ENCODE measurements at places on chromosomes 7 and 10.
A peak's percentile ranks its signal among the peaks of the same experiment; 100 is the strongest.

- no peak for DNase-seq
- H3K27me3 ChIP-seq = no peaks in the 10 kb centered on the region
- H3K4me3 ChIP-seq = no peak overlapping the region
- no peak overlapping the region for H3K27ac ChIP-seq
- H3K36me3 ChIP-seq = no peaks in the 10 kb centered on the region
Measured at GRCh38 chr10:14656052-14656730, 118.5 kb downstream of the FAM107B start.

DNA sequence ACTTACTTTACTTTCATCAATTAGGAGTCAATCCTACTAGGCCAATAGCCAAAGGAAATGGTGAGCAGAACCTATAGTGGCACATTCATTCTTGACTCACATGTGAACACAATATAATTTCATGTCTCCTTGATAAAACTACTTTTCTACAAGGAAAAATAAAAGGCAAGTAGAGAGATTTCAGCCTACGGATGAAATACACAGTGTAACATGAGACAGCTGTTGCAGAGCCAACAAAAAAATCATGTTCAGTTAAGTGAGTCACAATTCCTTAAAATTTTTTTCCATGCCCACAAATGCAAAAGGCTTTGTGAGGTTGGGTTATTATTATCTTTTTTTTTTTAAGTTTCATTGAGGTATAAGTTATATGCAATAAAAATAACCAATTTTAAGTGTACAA lies 54.8 kb downstream of the GPR141 start:
- DNase-seq = no peak
- H3K27me3 ChIP-seq = no peaks in the 10 kb centered on the region
- no peaks in the 10 kb centered on the region for H3K4me1 ChIP-seq
- no peak overlapping the region for H3K27ac ChIP-seq
- no peaks in the 10 kb centered on the region for H3K36me3 ChIP-seq

DNA sequence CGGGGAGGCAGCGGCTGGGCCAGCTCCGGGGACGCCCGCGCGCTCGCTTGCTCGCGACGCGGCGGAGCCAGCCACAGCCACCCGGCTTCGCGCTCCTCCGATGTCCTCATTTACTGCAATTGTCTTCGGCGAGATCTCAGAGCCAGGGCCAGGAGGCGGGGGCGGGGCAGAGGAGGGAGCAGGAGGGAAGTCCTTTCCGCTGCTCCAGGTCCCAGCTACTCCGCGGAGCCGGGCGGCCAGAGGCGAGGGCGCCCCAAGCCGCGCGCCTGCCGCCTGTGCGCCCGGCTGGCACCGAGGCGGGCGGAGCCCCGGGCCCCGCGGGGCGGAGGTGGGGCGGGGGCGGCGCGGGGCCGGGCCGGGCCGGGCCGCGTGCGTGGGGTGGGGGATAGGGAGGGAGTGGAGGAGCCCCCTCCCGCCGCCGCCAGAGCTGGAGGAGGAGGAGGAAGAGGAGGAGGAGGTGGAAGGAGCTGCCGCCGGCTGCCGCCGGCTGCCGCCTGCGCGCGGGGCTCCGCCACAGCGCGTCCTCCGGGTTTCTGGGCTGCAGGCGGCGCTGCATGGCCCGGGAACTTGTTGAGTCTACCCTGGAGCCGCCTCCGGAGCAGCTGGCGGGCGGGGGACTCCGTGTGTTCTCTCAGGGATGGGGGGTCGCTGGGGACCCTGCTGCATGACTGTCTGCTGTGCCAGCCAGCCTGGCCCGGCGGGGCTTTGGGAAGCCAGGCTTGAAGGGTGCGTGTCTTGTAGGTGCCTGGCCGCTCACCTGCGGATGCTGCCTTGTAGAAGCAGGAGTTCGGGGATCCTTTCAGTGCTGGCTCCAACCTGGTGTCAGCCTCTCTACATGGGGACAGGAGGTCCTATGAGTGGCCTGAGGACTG lies at the start of gene INSYN2A:
TSS of gene INSYN2A (minus strand) at position 310 of the 872 bp plus-strand sequence. CDS start 20,196 bp downstream, outside the sequence.
- no peak for DNase-seq
- peaks cover 12% of the 10 kb centered on the region for H3K27me3 ChIP-seq
- no peak within 1 kb of the TSS for H3K27ac ChIP-seq
- H3K36me3 ChIP-seq = no peaks in the 10 kb centered on the region
- H3K4me3 ChIP-seq = peak within 1 kb of the TSS; percentile 41
- peaks cover 4% of the 10 kb centered on the region for H3K4me1 ChIP-seq

DNA sequence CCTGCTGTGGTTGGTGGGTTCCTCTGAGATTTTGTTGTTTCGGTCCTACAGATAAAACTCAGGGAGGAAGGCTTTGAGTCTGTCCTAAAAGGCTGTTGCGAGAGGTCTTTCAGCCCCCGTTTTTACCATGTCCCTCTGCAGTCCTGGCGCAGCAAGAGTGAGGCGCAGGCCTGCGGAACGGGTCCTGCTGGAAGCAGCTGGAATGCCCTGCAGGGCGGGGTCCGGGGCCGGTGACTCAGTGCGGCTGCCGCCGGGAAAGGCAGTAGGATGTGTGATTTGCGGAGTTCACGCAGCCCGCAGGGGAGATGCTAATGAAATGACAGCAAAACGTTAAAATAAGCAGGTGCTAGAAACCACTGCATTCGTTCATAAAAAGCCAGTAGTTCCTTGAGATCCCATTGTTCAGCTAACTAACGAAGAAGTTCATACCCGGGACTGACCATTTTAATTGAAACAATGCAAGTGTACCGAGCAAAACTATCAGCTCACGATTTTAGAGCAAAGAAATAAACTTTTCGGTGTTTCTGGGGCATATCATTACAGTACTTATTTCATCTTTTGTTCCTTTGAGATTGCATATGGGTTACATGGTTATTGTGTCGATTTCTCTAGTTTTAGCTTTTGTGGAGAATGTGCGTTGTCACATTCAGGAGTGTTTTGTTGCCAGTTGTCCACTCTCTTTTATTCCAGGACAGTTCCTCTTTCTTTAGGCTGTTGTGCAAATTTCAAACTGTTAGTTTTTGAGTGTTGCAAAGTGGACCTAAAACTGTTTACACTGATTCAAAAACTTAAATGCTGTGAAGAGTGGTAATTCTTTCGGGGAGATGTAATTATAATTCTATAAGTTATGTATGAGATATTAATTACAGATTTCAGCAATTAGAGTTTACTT lies 783 bp downstream of the ANLN start:
- DNase-seq = no peak
- no peaks in the 10 kb centered on the region for H3K36me3 ChIP-seq
- peaks cover 49% of the 10 kb centered on the region for H3K4me1 ChIP-seq
- H3K27ac ChIP-seq = peak overlapping the region; percentile 98

GRCh38 chr10:3542185-3542611 lies 242.8 kb downstream of the KLF6 start:
- H3K4me3 ChIP-seq = no peak overlapping the region
- peaks cover 23% of the 10 kb centered on the region for H3K4me1 ChIP-seq
- no peaks in the 10 kb centered on the region for H3K36me3 ChIP-seq
- peak; percentile 41 for DNase-seq
